Chondrocyte (in vitro differentiated cells): ENCODE measurements at places on chromosomes 1 and 21. TPM values are rescaled to one million over a fixed set of nuclear protein-coding genes. Genes with fewer than 3 reads are reported as not detected.

Gene GBP4
- not detected in 3 replicates for total RNA-seq

Gene NEXN
- total RNA-seq, result 46.2 to 48.3 TPM (median 47.6 TPM) in 3 replicates

DNA sequence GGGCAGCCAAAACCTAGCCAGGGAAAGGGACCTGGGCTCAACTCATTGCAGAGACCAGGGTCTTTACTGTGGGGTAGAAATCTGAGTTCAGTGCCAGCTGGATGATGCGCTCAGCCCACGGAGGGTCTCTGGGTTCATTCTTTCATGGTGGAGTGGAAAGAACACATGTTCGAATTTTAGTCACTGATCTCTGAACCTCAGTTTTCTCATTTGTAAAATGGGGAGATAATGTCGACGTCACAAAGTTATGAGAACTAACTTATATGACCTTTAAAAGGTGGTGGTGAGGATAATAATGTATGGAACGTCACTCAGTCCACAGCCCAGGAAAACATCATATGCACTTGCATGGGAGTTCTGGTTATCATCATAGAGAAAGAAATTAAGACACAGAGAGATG, 1.2 kb upstream of the TAL1 start:
- peaks cover 50% of the 10 kb centered on the region for H3K27me3 ChIP-seq
- no peak overlapping the region for H3K4me3 ChIP-seq
- H3K36me3 ChIP-seq, result peaks cover 9% of the 10 kb centered on the region
- no peak for DNase-seq
- H3K27ac ChIP-seq, result no peak overlapping the region

- no peak for DNase-seq
- H3K4me3 ChIP-seq, result peak overlapping the region; percentile 81
These were observed 3.7 kb downstream of the MATN1 start for GRCh38 chr1:30719406-30720270.
